ENCODE measurements at places on chromosomes 12 and 14.

GRCh38 chr12:26293612-26294011 lies 98.2 kb downstream of the SSPN start:
- no peak for DNase-seq

- DNase-seq = no peak
Observed at GRCh38 chr14:68723808-68724268, 69.0 kb downstream of the ZFP36L1 start.

DNA sequence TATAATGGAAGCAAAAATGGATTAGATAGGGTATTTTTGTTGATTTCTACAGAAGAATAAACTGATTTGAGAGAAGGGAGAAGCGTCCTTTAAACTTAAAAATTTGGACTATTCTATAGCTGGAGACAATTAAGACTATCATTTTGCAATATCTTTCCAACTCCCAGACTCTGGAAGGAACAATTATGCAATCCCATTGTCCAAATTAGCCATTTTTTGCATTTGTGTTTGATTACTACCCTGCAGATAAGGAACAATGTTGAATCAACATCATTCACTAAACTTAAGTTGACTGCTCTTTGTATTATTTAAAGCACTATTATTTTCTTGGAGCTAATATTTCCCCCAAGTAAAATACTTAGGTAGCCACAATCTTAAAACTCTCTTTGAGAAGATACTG lies 34.8 kb upstream of the SELPLG start:
- no peak for DNase-seq

DNA sequence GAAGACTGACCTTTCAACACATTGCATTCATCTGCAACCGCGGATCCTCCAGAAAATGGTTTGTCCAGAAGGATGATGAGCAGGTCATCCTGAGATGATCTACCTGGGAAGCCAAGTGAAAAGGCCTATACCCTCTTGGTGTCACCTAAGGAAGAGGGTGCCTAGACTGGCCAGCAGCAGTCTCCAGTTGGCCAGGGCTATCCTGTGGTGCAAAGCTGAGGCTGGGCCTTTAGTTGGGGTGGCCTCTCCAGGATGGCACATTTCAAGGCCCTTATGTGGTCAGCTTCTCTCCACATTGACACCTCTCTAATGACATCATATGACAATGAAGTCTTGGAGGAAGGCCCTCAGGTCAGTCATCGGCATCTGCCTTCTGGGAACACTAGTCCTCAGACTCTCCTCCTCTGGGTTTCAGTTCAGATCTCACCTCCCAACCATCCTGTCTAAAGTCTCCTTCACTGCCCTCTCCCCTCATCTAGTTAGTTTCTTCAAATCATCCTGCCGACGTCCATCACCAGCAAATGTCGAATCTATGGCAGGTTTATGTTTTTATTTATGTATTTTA lies 3.3 kb upstream of the SLC22A17 start:
- DNase-seq = no peak

GRCh38 chr14:46401066-46401465 lies 250.5 kb downstream of the RPL10L start:
- DNase-seq = no peak
